ENCODE measurements at places on chromosomes 3 and 15. TPM values are rescaled to one million over a fixed set of nuclear protein-coding genes. Genes with fewer than 3 reads are reported as not detected.

- no peak for DNase-seq
These were observed 103.1 kb downstream of the MEX3B start for GRCh38 chr15:81942655-81943195.

Gene AMT
- polyA plus RNA-seq, result 0.70 TPM

Gene ROBO2
- polyA plus RNA-seq, result not detected

GRCh38 chr3:58588030-58588614, 10.9 kb upstream of the FAM107A start:
- no peak for DNase-seq

GRCh38 chr3:16369276-16369675, 104.3 kb downstream of the OXNAD1 start:
- no peak for DNase-seq

Gene DLEC1
- polyA plus RNA-seq, result 0.03 TPM

DNA sequence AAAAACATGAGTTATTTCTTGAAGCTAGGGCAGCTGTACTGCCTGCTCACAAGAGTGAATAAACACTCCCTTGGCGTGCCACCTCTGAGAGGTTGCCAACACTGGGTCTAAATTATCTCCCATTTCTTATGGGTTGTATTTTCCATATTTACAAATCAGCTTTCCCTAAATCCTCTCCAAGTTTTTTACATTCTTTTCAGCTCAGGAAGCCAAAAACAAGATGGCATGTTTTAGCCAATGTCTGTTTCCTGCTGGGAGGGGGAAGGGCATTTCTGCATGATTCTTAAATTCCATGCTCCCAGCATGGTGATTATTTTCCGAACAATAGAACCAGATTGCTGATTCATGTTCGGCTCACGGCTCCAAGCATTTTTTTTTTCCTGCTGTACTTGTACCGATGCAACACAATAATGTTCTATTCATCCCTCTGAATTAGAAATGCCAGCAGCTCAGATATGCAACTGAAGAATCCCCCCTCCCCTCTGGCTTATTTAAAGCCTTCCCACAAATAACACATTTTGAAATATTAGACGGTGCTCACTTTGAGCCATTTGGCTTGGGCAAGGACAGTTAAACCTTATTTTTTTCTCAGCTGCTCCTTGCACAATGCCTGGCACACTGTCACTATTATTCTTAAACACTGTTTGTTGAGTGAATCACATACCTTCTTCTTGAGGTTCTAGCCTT, 252.5 kb downstream of the THRB start:
- peak; percentile 44 for DNase-seq

Gene ALDH1A2
- polyA plus RNA-seq, result 0.25 TPM

DNA sequence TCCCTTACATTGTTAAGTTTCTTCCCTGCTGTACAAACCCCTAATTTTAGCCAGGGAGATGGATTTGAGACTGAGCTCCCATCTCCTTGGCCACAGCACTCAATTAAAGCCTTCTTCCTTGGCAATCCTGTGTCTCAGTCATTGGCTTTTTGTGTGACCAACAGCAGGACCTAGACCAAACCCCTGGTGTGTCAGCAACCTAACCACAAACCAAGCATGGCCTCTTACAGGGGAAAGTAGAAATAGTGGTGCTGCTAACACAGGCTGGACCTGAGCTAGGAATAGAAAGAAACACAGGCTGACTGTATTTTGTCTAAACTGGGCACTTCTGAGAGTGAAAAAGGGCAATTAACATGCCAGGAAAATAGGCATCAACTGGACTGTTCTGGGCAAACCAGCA, 37.9 kb downstream of the PPCDC start:
- DNase-seq, result no peak

GRCh38 chr3:186708983-186709679, 8.0 kb upstream of the KNG1 start:
- no peak for DNase-seq

- no peak for DNase-seq
These were observed 79.4 kb downstream of the POLR2M start for GRCh38 chr15:57785959-57786358.

GRCh38 chr3:66039590-66039887, 821 bp upstream of the MAGI1 start:
- peak; percentile 35 for DNase-seq

Gene DPPA2
- polyA plus RNA-seq, result not detected

GRCh38 chr15:80476036-80476435, 71.9 kb downstream of the ARNT2 start:
- DNase-seq, result no peak

Gene SYNPR
- polyA plus RNA-seq, result not detected

DNA sequence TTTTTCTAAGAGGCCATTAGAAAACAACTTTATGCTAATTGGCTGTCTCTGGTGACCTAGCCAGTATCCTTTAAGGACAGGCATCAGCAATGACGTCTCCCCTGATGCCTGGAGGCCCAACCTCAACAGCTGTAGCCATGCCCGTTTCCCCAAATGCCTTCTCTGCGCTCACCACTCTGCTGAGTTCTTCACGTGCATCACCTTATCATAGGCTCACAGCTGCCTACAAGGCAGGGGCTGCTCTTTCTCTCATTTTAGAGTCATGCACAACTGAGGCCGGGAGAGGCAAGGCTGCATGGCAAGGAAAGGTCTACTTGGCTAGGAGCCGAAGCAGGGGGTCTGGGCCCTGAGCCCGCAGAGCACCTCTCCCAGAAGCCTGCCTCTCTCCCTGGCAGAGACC, 43.9 kb upstream of the SEC13 start:
- DNase-seq, result no peak

Gene OR5K3
- not detected for polyA plus RNA-seq

Data from A549 (cell line).